Transverse colon (tissue), 4 donors: ENCODE measurements at places on chromosomes 11 and 22.

DNA sequence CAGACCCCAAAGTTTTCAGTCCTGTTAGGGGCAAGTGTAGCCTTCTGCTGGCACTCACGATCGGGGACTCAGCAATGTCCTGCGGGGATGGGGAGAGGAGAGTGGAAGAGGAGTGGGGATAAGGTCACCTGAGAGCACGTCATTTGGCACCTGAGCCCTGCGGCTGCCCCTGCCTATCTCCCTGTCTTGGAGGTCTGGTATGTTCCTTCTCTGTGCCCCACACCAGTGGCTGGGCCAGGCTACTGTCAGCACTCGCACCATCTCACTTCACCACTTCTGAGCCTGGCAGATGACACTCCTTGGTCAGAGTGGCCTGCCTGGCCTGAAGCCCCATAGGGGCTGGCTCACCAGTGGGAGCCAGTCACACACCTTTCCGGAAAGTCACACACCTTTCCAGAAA is 20.1 kb upstream of the CHADL start:
- no peak for DNase-seq

GRCh38 chr11:16796311-16796710 is 57.9 kb downstream of the C11orf58 start:
- DNase-seq: no peak

DNA sequence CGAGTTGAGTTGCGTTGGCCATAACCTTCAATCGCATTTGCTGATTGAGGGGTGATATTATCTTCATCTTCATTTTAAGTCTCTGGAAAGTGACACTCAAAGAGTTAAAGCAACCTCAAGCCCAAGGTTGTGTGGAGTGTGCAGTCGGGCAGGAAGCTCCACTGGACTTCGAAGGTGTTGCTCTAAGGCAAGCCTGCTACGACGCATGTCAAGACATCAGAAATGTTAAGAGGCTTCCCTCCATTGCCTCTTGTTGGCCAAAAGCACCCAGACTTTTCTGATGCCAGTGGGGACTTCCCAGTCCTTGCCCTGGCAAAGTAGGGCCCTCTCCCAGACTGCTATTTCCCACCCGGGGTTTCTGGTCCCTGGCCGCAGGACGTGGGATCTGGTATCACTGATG is 23.6 kb upstream of the SCGB1D1 start:
- DNase-seq: no peak

DNA sequence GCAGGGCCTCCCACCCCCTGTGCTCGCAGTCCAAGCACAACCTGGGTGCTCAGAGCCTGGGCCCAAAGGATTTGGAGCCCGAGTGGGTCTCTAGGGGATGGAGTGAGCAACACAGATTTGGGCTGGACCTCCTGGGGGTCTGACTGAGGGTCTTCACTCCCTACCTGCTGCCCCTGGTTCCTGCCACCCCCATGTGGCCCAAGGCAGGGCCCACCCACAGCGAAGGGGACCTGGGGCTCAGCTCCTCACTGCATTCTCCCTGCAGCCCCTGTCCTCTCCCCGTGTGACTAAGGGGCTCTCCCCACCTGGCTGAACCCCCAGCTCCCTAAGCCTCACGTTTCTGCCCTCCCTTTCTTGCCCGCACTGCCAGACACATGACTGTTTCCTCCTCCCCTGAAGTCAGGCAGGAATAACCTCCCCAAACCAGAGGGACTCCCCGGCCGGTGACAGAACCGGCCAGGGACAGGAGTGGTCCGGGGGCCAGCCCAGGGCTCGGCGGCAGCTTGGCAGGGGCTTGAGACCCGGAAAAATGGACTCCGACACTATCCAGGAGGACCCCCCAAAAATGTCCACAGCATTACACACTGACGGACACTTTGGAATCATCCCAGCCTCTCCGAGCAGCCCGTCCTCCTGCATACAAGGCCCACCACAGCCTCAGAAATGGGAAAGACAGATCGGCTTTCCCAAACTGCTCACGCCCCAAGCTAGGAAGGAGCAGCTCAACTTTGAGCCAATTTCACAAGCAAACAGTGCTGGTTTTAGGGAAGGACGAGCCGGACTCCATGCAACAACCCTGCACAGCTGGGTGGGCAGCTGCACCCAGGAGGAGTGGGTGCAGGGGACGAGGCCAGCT is 57.8 kb downstream of the BRD1 start:
- peak; percentile 4 for DNase-seq

DNA sequence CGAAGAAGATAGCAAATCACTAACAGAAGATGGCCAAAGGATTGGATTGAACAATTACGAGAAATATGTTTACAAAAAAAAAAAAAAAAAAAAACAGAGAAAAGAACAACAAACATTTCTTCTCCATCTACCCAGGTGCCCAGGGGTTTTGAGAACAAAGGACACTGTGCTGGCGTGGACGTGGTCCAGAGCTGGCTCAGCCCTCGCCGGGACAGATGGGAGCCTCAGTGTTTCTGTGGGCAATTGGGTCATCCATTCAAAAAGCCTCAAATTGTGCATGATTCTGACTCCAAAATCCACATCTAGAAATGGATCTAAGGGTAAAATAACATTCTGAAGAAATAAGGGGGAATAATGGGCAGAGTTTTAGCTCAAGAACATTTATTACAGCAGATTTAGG is 63.1 kb downstream of the DHCR7 start:
- DNase-seq: no peak

DNA sequence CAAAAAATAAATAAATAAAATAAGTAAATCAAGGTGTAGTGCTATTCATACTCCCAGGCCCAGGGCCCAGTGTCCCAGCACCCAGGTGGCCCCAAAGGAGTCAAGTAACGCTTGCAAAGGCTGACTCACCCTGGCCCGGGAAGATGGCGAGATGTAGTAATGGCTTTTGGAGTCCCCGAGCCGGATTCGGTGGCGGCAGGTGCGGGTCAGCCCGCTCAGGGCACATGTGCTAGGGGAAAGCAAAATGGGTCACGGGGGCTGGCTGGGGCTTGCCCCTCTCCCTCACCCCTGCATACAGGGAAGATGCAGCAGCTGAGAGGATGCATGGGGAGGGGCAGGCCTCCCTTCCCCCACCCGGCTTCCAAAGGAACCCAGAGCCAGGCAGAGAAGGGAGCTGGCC is 11.0 kb upstream of the FADS3 start:
- no peak for DNase-seq

- DNase-seq: no peak
Observed at GRCh38 chr11:27868709-27869108, 168.5 kb upstream of the BDNF start.

- no peak for DNase-seq
Observed at GRCh38 chr11:86630229-86630981, 42.0 kb downstream of the ME3 start.

DNA sequence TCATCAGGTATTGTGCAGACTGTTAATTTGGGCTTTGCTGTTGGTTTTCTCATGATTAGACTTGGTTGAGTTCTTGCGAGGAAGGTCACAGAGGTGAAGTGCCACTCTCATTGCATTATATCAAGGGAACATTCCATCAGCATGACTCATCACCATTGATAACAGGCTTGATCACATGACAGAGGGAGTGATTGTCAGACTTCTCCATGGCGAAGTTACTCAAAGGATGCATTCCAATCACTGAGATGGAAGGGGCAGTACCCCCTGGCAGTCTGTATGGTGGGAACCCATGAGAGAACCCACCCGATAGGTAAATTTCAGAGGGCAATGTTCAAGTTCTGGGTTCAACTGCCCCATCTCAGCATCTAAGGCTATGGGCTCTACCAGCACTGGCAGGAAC is 19.4 kb upstream of the P2RY2 start:
- DNase-seq: peak; percentile 0

- no peak for DNase-seq
Observed at GRCh38 chr11:129451524-129451923, 75.9 kb downstream of the BARX2 start.

- no peak for DNase-seq
Observed at GRCh38 chr11:69599502-69599901, 41.5 kb upstream of the CCND1 start.

- no peak for DNase-seq
Observed at GRCh38 chr11:17376493-17376892, 12.0 kb downstream of the KCNJ11 start.

DNA sequence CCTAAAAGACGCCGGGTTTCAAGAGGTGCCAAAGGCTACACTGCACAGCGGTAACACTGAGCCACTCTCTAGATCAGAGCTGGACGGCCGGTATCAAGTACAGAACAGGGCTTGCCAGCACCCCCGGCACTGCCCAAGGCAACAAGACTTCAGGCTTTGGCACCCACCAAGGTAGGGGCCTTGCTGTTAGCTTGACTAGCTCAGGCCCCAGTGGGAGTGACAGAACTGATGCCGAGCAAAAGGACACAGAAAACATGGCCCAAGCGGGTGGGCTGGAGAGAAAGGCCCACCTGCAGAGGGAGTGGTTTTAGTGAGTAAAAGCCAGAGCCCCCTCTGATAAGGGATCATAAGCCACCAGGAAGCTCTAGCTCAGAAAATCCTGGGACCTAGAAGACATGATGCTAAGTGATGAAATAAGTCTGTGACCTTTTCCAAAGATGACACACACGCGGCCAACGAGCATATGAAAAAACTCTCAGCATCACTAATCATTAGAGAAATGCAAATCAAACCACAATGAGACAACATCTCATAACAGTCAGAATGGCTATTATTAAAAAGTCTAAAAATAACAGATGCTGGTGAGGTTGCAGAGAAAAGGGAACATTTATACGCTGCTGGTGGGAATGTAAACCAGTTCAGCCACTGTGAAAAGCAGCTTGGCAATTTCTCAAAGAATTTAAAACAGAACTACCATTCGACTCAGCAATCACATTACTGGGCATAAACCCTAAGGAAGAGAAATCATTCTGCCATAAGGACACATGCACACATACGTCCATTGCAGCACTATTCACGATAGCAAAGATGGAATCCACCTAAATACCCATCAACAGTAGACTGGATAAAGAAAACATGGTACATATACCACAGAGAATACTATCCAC is 12.9 kb downstream of the EHD1 start:
- no peak for DNase-seq

DNA sequence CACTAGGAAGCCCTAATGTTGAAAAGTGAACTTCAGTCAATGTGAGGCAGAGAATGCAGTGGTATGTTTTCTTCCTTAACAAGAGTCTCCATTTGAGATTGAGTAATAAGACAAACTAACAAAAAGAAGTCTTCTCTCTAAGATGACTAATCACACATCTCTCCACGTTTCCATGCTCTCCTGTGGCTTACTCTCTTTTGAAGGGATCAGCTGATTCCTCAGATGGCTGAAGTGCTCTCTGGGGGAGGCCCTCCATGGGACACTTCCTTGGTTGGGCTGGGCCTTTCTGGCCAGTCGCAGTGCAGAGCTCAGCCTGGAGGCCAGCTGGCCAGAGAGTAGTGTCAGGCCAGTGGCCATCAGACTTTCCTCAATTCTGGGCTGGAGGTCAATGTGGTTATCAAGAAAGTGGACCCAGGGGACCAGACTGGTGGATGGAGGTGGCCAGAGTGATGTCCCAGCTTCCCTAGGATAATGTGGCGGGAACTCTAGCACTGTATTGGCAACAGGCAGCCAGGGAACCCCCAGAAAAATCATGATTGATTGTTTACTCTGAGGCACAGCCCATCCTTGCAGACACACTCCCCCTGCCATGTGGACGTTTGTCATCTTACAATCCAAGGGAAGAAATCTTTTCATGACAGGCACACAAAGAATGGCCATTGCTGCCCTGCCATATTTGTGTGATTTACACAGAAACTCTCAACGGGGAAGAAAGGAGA is 14.5 kb downstream of the CSRP3 start:
- DNase-seq: no peak

GRCh38 chr22:16827506-16827905 is 2.3 kb upstream of the XKR3 start:
- DNase-seq: no peak

DNA sequence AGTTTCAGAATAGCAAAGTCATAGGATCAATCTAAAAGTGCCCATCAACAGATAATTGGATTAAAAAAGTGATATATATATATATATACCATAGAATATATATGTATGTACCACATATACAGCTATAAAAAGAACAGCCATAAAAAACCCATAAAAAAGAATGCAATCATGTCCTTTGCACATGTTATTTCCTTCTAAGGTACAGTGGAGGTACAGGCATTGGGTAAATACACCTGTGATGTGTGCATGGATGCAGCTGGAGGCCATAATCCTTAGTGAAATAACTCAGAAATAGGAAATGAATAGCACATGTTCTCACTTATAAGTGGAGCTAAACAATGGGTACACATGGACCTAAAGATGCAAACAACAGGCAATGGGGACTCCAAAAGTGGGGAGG is 7.1 kb upstream of the DKK3 start:
- DNase-seq: no peak

DNA sequence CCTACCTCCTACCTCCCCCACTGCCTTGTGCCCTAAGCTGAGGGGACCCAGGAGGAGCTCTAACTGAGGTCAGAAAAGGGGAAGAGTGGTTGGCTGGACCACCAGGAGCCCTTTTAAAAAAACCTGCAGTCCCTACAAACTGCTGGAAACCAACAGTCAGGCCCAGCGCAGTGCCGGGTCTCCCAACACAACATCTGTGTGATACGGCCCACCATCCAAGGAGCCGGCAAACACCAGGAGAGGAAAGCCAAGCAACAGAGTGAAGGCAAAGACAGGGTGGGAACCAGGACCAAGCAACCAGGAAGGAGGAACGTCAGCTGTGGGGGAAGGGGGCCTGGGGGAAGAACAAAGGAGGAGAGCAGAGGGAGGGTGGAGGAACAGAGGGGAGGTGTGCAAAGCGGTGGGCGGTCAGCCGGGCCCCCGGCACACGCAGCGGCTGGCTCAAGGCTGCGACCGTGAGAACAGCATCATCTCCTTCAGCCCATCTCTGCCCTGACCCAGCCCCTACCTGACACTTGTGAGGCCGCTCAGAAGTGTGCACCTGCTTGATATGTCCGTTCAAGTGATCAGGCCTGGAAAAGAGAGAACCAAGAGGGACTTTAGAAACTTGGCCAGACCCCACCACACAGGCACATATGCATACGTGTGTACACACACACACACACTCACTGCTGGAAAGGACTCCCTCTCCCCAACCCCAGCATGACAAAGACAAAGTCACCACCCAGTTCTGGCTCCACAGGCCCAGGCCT is 3.6 kb downstream of the PATZ1 start:
- no peak for DNase-seq

DNA sequence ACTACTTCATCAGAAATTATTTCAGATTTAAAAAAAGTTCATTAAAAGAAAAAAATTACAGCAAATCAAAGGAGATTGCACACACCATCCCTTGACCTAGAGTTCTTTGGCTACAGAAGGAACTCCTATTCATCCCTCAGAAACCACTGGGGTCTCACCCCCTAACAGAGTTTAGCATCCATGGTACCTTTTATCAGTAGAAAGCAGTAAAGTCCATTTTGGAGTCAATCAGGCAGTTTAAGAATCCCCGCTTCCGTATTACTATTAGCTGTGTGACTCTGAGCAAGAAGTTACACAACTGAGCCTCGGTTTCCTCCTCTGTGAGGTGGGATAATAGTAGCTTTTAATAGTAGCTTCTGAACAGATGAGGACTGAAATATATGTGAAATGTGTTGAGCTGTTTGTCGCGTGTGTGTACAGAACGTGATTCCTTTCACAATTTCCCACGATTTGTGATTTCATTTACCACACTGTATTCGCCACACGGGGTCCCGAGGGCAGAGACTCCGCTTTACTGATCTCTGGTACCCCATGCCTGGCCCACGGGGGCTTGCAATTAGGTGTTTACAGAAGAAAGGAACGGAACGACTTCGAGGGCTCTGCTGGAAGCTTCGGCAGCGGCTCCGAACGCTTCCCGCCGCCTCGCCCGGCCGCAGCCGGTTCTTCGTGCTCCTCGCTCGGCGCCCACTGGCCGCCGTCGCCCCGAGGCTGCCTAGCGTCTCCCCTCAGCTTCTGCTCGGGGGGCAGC is 72.5 kb upstream of the ZBED5 start:
- DNase-seq: peak; percentile 27

- DNase-seq: no peak
Observed at GRCh38 chr11:62458212-62459002, 39.6 kb downstream of the SCGB1A1 start.

- DNase-seq: no peak
Observed at GRCh38 chr11:109309153-109309552, 112.8 kb upstream of the C11orf87 start.
